RPMI7951 (cell line): ENCODE measurements at places on chromosomes 2 and 18. TPM values are rescaled to one million over a fixed set of nuclear protein-coding genes. Genes with fewer than 3 reads are reported as not detected.
A peak's percentile ranks its signal among the peaks of the same experiment; 100 is the strongest.

The ORC4 gene
- 40.6 and 47.9 TPM in 2 replicates for total RNA-seq

The GALR1 gene
- not detected in 2 replicates for total RNA-seq

- peak; percentile 48 for DNase-seq
Observed at GRCh38 chr2:19362094-19362754, 3.8 kb upstream of the OSR1 start.

DNA sequence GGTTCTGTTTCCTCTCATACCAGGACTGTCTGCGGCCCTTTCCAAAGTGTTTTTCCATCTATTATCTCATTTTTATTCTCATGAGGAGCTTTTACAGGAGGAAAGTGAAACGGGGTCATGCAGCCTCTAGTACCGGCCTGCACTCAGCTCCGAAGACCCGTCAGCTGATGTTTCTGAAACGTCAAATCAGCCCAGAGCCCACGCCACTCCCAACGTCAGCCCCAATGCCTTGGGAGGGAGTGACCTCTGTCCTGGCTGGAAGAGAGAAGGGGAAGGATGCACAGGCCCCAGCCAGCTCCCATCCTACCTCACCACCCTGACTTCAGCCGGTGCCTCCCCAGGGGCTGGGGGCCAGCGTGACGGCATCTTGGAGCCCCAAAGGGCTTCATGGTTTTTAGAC, 58.5 kb downstream of the ADCY3 start:
- no peak for DNase-seq

DNA sequence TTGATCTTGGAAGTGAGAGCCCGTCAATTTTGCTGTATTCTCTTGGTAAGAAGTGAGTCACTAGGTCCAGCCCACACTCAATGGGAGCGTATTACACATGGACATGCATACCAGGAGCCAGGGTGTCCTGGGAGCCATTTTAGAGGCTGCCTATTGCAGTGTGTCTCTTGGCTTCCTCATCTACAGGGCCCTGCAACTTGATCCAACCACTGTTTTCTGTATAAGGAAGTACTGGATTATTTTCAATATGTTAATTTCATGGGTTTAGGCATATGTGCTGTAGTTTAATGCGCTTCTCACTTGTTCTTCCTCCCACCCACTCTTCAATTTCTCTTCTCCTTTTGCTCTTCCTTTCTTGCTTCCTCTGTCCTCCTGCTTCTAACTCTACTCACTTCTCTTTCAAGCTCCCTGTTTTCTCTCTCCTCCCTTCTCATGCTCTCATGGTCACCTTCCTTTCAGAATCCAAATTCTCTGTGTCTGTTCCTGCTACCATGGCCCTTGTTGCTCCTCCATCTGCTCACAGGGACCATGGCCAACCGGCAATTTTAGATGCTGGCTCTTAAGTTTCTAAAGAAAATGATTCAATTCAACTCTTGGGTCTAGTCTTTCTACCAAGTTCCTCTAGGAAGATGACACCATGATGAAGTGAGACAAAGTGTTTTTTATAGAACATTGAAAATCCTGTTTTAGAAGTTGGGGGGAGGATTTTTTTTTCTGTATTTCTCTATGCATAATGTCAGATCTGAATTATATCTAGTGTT, 152.0 kb upstream of the ZEB2 start:
- DNase-seq = no peak

- DNase-seq = no peak
Observed at GRCh38 chr2:188187726-188188125, 103.9 kb upstream of the GULP1 start.

- peak; percentile 88 for DNase-seq
Observed at GRCh38 chr2:38178119-38178518, 102.2 kb upstream of the CYP1B1 start.

DNA sequence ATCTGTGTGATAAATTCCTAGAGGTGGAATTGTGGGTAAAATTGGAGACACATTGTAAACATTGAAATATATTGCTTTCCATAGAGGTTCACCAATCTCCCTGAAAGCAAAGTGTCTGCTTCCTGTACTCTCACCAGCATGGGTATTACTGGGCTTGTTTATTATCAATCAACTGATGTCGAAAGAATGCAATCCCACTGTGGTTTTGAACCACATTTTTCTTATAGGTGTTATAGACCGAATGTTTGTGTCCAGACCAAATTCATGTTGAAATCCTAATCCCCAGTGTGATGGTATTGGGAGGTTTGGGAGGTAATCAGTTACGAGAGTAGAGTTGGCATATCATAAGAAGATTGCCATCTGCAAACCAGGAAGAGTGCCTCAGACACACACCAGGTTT, 1212.4 kb downstream of the LRP1B start:
- no peak for DNase-seq

The TNS1 gene
- total RNA-seq = 2.5 and 3.6 TPM in 2 replicates

- DNase-seq = no peak
Observed at GRCh38 chr2:237137626-237138323, 52.1 kb downstream of the COPS8 start.

The GNAL gene
- not detected in 2 replicates for total RNA-seq

DNA sequence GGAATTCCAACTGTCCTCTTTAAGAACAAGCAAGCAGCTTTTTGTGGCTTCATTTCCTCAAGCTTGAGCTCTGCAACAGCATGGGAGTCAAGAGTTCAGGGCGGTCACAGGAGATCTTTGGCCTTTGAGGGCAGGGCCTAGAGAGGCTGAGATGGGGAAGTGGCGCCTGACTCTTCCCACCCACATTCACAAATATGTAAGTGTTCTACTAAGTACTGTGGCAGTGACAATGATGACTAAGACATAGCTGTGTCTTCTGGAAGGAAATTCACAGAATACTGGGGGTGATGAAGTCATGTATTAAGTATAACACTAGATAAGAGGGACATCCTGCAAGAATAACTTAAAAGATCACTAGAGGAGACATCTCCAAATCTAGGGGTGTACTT, 15.0 kb downstream of the RND3 start:
- DNase-seq = peak; percentile 84

- no peak for DNase-seq
Observed at GRCh38 chr18:48208432-48209140, 200.6 kb downstream of the ZBTB7C start.

- DNase-seq = no peak
Observed at GRCh38 chr18:49491534-49491856, 4.5 kb upstream of the C18orf32 start.

DNA sequence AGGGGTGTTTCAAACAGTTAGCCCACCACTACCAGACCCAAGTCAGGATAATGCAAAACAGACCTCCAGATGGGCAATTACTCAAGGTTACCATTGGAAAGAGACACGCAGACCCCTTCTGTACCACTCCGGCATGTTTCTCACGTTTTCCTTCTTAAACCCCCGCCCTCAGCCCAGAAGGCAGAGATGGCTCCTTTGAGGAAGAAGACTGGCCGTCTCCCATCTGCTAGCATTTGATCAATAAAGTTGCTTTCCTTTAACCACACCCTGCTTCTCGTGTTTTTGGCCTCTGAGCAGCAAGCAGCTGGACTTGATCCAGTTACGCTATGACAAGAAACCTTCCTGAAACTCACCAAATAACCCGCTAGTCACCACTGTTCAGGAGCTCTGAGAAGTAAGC, 1012.4 kb upstream of the GYPC start:
- DNase-seq = no peak

The LHCGR gene
- not detected in 2 replicates for total RNA-seq

DNA sequence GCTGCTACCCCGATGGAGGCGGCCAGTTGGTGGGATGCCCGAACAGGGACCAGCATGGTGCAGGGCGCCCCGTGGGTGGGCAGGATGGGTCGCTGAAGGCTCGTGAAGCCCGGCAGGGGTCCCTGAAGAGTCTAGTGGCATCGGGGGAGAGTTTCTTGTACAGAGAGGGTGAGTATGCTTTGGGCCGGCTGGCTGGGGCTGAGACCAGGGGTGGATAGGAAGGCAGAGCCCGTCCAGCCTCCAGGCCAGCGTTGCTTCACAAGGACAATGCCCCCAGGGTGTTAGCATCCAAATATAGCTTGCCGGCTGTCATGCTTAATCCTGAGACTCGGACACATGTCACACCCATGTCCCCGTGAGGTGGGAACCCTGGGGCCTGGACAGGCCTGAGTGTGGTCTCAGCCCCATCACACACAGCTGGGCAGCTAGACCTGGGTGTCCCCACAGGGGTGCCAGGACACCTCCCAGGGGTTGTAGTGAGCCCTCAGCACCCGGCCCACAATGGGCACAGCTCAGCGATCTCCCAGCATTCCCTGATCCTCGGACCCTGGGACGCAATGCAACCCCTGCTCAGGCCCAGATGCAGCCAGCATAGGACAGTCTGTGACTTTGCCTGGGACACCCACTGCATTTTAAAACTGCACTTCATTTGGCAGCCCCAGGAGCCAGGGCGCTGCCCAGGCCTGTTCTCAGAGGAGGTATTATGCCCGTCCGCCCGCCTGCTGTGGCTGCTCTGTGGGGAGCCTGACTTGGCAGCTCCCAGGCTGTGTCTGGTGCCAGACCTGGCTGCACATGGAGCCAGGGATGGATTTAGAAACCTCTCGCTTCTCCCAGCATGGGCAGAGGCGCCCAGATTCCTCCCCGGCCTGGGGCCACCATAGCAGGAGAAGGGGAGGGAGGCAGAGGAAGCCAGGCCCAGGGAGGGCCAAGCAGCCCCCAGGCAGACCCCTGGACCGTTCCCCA, 36.4 kb downstream of the RAMP1 start:
- no peak for DNase-seq
